Fibroblast of skin of right biceps (primary cell): ENCODE measurements at places on chromosomes 12 and 14.
A peak's percentile ranks its signal among the peaks of the same experiment; 100 is the strongest.

GRCh38 chr12:69633061-69633460 lies 22.4 kb upstream of the LRRC10 start:
- no peak for DNase-seq

GRCh38 chr14:101191101-101191720 lies 287.7 kb upstream of the RTL1 start:
- DNase-seq: no peak

DNA sequence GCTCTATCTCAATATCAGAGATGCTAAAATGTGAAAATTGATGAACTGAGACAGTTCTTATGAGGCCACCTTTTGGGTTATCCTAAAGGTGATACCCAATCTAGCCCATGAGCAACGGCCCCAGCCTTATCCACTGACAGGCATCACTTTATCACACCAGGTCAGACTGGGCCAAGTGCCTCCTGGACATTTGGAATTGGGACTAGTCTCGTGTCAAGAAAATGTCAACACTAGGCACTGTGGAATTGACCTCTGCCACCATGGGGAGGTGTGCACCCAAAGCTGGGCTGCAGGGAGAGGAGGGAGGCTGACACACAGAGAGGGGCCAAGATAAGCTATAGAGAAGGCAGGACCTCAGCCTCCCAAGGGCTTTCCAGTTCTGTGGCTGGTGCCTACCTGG lies 78.5 kb upstream of the ZFP36L1 start:
- DNase-seq: no peak

GRCh38 chr12:113473942-113474341 lies 2.3 kb upstream of the LHX5 start:
- no peak for DNase-seq

DNA sequence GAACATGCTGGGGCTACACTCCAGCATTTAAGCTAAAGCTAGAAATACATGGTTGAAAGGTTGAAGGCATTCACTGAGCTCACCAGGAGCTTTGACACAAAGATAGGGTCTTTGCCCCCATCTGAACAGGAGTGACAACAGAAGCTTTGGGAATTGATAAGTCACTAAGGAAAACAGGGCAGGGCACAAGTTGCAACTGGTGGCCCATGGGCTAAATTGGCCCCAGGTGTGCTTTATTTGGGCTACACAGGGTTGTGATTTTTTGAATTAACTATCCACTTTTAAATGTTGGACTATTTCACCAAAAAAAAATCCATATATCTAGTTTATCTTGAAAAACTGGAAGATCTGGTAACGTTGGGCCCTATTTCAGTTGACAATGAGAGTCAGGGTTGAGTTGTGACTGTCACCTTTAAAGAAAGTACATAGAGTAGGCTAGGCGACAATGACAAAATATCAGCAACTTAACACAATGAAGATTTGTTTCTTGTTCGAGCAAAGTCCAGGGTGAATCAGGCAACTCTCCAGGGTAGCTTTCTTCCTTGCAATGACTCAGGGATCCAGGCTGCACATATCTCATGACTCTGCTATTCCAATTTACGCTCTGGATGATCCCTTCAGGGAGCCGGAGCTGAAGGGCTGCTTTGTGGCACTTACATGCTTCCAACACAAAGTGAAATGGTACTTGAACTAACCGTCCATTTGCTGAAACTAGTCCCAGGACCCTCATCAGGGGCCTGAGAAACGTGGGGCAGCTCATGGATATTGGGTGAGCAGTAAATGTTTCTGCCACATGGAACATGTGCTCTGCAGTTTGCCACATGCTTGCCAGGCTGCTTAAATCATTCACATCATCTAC lies 13.3 kb upstream of the EIF4B start:
- DNase-seq: peak; percentile 55

DNA sequence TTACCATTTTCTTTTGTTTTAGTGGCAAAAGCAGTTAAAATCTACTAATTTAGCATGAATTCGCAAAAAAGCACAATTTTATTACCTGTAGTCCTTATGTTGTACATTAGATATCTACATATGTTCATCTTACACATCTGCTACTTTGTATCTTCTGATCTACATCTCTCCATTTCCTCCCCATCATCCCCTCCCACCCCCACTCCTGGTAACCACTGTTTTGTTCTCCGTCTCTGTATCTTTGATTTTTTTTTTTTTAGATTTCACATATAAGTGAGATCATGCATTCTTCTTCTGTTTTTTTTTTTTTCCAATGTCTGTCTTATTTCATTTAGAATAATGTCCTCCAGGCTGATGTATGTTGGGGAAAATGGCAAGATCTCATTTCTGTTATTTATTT lies 922.7 kb downstream of the VRK1 start:
- no peak for DNase-seq

DNA sequence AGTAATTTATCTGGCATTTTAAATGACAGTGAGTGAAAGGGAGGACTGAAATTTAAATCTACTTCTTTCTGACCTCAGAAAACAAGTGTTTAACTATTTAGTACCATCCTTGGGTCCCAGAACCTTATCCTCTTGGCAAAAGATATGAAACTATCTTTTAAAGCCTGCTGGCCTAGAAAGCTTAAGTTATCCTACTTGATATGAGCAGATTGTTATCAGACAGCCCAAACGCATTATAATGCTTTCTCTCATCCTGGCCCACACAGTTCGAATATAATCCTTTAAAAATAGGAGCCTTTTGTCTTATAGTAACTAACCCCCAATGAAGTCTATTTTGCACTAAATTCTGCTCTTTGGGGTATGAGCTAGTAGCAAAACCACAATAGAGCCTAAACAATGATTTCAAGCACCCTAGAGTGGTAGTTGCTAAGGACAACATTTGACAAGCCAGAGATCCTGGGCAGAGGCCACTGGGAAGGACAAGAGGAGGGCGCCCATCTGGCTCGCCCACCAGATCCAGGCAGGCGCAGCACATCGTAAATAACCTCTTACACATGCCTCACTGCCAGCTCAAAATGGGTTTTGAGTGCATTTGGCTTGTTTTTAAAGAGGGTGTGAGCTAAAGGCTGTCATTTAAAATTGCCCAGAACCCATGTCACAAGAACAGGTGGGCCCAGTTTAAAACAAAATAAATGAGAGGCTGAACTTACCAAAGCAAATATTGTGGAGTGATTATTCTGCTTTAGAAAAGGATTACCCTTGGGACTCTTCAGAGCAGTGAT lies 37.7 kb upstream of the CRY1 start:
- DNase-seq: no peak

DNA sequence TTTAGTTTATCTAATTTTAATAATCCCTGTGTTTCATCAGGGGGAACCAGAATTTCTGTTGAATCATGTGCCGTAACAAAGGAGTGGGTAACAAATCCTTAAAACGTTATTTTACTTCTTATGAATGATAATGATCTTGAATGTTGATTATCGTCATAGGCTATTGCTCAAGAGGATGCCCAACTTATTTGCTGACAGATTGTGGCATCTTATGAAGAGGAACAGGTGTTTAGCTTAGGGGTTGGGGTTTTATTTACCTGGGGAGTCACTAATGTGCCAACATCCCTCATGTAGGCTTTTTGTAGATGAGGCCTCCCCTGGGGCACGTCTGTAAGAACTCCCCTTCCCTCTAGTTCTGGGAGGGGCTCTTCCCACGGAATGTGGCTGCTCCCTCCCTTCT lies 32.4 kb upstream of the TMX1 start:
- no peak for DNase-seq

DNA sequence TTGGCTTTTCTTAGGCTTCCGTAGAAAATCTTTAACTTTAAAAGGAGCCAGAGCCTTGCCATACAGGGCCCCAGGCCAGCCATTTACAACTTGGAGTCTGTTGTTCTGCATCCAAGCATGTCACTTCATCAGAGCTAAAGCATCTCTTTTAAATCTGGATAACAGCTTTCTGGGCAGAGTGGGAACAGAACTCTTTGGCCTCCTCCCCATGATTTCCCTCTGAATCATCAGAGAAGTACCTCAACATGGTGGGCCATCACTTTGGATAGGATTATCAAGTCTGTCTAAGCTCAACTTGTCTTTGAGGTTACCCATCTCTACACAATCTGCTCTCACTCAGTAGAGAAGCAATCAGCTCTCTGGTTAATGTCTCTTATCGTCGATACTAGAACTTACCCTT lies 170.9 kb downstream of the SLC6A15 start:
- DNase-seq: peak; percentile 28

GRCh38 chr12:119840582-119840981 lies 36.5 kb downstream of the CIT start:
- no peak for DNase-seq

GRCh38 chr12:80321653-80322052 lies 122.4 kb upstream of the PTPRQ start:
- DNase-seq: peak; percentile 32

DNA sequence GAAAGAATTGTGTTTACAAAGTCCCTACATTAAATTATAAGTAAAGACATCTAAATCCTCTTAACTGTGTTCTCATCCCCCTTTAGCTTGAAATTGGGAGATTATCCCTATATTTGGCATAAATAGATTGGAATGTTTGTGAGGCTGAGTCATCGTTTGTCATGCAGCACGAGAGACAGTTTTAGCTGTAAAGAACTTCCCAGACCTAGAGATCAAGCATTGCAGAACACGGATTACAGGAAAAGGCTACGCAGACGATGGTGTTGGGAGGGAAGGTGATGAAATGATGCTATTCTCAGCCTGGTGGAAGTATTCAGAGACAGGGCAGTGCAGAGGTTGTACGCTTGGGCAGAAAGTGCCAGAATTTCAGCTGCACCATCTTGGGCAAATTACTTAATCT lies 93.8 kb downstream of the PTPRB start:
- DNase-seq: peak; percentile 98

- no peak for DNase-seq
These were observed 61.9 kb downstream of the CHGA start for GRCh38 chr14:92984896-92985295.

DNA sequence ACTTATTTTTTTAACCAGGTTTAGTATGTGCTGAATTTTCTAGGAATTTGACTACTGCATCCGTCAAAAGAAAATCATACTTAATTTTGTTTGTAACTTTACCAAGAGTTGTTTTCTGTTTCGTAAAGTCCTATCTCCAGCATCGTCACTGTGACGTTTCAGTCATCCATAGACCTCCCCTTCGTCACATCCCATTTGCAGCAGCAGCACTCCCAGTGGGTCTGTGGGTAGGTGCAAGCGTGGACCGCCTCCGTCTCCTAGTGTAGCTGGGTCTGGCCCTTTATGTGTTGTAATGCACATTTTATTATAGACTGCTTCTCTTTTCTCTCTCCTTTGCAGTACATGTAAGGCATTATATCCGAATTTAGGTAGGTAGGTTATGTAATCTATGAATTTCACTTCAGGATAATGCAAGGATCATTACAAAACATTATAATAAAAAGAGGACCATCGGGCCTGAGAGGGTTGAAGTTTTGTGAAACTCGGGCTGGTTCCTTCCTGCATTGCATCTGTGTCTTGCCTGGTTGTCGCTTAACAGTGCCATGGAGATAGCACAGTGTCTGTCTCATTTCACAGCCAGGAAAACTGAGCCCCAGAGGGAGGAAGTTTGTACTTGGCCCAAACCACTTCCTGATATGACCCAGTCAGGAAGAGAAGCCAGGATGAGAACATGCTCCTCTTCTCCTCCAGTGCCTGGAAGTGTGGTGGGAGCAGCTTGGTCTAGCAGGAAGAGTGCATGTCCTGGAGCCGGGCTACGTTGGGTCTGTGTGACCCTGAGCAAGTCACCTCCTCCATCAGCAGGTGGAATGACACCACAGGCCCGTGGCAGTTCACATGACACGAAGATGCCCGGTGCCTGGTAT lies 41.3 kb downstream of the EVL start:
- DNase-seq: no peak

- no peak for DNase-seq
These were observed 4.5 kb downstream of the SUOX start for GRCh38 chr12:56001487-56002100.

DNA sequence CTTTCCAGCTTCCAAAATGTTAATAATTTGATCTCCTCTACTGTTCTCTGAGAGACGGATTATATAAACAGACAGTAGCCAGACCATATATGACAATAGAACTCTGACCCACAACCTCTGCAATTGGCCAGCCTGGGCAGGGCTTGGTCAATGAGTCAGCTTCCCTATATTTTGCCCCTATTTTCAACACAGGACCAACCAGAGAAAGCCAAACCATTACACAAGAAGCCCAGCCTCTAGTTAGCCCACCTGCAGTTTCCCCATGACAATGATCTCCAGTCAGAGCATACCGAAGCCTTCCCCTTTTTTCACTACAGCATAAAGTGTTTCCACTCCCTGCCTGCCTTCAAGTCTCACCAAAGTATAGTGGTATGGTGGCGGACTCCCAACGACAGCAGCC lies 7.6 kb upstream of the EXD2 start:
- no peak for DNase-seq

- peak; percentile 2 for DNase-seq
These were observed 4.8 kb downstream of the MED6 start for GRCh38 chr14:70595443-70596185.

DNA sequence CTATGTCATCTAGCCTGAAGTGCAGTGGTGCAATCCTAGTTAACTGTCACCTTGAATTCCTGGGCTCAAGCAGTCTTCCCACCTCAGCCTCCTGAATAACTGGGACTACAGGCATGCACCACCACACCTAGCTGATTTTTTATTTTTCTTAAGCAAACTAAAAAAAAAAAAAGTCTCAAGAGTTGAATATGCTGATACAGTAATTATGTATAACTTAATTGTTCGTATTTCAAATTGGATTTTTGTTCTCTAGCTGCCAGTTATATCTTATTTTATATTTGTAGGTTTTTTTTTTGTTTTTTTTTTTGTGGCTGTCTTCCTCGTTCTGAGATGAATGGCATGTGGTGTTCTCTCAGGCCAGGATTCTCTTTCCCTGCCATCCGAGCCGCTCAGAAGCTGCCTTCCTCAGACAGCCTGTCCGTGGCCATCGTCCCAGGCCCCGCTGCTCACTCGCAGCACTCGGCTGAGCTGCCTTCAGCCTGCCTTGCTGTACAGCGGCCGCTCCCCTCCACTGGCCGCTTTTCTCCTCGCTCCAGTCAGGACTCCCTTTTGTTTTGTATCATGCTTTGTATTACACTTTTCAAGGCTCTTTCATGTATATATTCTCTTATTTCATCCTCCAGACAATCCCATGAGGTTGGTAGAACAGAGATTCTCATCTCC lies 53.3 kb downstream of the WDR20 start:
- no peak for DNase-seq

DNA sequence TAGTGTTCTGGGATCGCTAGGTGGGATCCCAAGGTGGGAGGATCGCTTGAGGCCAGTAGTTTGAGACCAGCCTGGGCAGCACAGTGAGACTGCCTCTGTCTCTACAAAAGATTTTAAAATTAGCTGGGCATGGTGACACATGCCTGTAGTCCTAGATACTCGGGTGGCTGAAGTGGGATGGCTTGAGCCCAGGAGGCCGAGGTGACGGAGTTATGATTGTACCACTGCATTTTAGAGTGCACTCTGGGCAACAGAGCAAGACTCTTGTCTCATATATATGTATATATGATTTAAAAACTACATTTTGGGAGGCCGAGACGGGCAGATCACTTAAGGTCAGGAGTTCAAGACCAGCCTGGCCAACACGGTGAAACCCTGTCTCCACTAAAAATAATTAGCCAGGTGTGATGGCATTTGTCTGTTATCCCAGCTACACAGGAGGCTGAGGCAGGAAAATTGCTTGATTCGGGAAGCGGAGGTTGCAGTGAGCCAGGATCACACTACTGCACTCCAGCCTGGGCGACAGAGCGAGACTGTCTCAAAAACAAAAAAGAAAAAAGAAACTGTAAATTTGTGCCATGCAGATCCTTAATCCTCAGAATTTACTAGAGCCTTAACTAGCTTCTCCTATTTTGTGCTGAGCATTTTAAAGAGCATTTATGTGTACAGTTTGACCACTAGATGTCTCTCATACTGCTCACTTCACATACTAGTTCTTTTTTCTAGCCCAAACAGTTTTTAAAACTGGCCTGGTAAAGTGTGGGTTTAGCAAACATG lies 114.8 kb downstream of the MON2 start:
- peak; percentile 69 for DNase-seq
